ENCODE measurements at places on chromosomes 3 and 15.

- DNase-seq = peak; percentile 57
Observed at GRCh38 chr3:124995460-124995994, 60.3 kb downstream of the HEG1 start.

DNA sequence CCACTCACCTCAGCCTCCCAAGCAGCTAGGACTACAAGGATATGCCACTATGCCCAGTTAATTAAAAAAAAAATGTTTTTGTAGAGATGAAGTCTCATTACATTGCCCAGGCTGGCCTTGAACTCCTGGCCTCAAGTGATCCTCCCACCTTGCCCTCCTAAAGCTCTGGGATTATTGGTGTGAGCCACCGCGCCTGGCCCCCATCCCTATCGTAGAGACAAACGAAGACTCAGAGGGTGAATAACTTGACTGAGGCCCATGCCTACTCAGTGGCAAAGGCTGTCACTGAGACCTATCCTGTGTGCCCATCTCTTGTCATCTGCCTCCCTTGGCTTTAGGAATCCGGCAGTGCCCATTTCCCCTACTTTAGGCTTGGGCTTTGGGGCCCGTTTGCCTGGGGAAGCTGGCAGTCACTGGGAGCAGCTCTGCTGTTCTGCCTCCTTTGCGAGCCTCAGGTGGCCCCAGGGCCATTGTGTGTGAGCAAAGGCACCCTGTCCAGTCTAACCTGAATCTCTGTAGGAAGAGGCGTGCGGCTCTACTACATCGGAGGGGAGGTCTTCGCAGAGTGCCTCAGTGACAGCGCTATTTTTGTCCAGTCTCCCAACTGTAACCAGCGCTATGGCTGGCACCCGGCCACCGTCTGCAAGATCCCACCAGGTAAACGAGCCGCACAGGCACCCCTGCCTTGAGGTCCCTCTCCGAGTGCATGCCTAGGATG lies 70.1 kb downstream of the AAGAB start:
- DNase-seq = no peak

DNA sequence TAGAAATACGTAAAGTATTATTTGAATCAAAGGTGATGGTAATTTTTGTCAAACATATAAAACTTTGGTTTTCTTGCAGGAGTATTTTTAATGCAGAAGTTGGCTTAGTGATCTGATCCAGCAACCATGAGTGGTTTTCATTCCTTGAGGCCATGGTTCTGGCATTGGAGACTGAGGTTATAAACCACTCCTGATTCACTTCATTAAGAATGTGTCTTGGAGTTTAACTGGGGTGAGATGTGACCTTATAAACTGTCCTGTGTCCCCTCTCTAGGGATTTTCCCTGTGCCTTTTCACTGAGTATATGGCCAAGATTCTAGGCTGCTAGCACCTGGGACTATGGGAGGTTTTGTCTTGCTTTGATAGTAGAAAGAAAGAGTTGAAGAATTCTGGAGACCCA lies 94.3 kb downstream of the RYR3 start:
- DNase-seq = no peak

GRCh38 chr3:82157952-82158351 lies 396.5 kb upstream of the GBE1 start:
- no peak for DNase-seq

GRCh38 chr3:106482451-106482850 lies 613.6 kb upstream of the CBLB start:
- DNase-seq = no peak
